Right lung (tissue), 10 donors: ENCODE measurements at places on chromosomes 6 and 20. TPM values are rescaled to one million over a fixed set of nuclear protein-coding genes. Genes with fewer than 3 reads are reported as not detected.

TMC2 gene
- 0.29 TPM for polyA plus RNA-seq

GRCh38 chr6:158906926-158907325, 87.8 kb upstream of the EZR start:
- DNase-seq, result no peak

- DNase-seq, result no peak
These were observed 49.7 kb upstream of the NAA20 start for GRCh38 chr20:19967445-19967844.

DNA sequence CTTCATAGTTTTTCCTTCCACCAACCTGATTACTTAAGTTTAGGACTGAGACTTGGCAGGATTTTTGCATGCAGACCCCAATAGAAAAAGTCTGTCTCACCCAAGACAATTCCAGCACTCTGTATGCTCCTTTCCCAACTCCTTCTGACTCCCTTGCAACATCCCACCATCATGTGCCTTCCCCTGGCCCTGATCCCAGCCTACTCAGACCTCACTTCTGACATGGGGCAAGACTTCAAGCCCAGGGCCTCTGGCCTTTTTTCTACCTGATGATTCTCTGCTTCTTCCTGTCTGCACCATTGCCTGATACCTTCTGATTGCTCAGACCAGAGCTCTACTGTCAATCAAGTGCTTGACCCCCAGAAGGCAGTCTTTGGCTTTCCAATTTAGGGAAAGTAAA, 96.6 kb downstream of the HAO1 start:
- no peak for DNase-seq

FILIP1 gene
- 37.6 TPM for polyA plus RNA-seq

PTGIS gene
- 6.5 TPM for polyA plus RNA-seq

DNA sequence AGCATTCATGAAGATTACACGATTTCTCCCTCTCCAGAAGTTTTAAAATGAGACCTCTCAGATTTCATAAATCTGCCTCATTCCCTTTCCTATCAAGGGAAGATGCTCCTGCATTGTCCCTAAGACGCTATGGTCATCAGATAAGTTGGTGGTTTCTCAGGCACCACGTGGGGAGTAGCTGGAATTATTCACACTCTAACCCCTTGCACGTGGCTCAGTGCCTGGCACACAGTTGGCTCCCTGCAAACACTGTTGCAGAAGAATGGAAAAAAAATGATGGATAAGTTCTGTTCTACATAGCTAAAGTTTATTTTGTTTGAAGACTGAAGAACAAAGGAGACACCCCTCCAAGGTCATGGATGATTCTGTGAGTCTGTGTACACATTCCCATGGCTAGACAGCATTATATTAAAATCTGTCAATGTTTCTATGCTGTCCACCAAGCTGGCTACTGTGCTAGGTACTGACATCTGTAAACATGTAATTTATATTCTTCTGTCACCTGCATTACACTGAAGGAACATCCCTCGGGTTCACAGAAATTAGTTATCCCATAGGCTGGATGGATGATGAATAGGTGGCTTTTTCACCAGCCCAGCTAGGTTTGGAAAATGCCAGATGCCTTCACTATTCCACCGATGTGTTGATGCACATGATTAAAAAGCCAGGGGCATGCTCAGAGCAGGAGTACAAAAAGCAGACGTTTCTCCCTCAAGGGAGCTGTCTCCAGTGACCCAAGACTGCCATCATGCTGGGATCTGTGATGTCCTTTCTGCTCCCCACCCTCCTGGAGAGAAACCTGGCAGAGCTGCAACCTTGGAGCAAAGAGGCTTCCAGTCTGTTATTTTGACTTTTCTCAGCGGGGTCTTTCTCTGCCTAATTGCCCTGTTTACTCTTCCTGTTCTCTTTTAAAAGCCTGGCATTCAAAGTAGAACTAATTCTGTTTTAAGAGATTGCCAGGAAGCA, 610.5 kb downstream of the UTRN start:
- DNase-seq, result no peak

NKX2-2 gene
- polyA plus RNA-seq, result 0.17 TPM

DNA sequence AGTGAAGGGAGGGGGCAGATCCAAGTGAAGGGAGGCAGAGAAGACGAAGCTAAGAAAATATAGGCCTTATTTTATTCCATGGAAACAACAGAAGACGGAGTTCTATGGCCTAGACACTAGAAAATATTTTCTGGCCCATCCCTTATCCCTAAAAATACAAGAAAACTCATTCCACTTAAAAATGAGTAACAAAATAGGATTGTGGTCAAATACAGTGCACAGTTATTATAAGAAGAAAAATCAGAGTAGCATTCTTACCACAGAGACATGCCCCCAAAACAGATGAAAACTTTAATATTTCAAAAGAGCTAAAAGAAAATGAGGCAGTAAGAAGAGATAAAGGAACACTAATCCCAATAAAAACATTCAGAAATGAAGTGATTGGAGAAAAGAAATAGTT, 202.9 kb downstream of the GMPR start:
- DNase-seq, result no peak

FAM217A gene
- polyA plus RNA-seq, result 2.0 TPM

PEX7 gene
- polyA plus RNA-seq, result 9.4 TPM

CTAGE9 gene
- polyA plus RNA-seq, result not detected

PTPRT gene
- 2.7 TPM for polyA plus RNA-seq

- no peak for DNase-seq
These were observed 92.1 kb downstream of the FOXC1 start for GRCh38 chr6:1701668-1702353.

CTCFL gene
- 0.33 TPM for polyA plus RNA-seq

GSTA2 gene
- 0.38 TPM for polyA plus RNA-seq

RHAG gene
- 6.7 TPM for polyA plus RNA-seq

DNA sequence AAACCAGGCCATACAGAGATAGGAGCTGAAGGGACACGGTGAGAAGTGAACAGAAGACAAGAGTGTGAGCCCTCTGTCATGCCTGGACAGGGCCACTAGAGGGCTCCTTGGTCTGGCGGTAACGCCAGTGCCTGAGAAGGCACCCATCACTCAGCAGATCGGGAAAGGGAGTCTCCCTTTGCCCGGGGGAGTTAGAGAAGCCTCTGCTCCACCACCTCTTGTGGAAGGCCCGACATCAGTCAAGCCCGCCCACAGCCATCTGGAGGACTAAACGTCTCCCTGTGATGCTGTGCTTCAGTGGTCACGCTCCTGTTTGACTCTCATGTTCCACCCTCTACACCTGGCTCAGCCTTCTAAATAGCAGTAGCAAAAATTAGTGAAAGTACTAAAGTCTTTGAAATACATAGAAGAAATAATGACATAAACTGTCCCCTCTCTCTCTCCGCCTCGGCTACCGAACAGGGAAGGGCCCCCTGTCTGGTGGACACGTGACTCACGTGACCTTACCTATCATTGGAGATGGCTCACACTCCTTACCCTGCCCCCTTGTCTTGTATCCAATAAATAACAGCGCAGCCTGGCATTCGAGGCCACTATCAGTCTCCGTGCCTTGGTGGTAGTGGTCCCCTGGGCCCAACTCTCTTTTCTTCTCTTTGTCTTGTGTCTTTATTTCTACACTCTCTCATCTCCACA, 66.7 kb downstream of the RPP21 start:
- DNase-seq, result no peak

DNA sequence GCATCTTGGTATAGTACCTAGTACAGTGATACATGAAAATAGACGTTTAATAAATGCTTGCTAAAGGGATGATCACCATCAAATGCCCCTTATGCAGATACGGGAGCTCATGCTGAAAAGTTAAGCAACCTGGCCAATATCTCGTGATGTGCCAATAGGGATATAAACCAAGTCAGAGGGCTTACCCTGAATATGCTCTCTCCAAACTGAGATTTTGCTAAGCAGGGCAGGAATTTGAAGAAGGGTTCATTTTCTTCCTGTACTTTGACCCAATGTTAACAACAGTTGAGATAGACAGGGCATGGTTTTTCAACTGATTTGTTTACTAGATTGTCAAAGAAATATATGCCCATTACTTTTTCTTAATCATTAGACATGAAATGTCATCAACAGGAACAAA, 219.3 kb upstream of the PREP start:
- DNase-seq, result no peak

DNA sequence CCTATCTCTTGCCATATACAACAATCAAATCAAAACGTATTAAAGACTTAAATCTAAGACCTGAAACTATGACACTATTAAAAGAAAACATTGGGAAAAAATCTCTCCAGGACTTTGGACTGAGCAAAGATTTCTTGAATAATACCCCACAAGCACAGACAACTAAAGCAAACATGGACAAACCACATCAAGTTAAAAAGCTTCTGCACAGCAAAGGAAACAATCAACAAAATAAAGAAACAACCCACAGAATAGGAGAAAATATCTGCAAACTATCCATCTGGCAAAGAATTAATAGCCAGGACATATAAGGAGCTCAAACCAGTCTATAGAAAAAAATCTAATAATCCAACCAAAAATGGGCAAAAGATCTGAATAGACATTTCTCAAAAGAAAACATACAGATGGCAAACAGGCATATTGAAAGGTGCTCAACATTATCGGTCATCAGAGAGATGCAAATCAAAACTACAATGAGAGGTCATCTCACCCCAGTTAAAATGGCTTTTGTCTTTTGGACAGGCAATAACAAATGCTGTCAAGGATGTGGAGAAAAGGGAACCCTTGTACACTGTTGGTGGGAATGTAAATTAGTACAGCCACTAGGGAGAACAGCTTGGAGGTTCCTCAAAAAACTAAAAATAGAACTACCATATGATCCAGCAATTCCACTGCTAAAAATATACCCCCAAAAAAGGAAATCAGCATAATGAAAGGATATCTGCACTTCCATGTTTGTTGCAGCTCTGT, 76.2 kb downstream of the SNX5 start:
- DNase-seq, result no peak

GRCh38 chr20:51469046-51469445, 73.5 kb downstream of the NFATC2 start:
- DNase-seq, result no peak

GFOD1 gene
- polyA plus RNA-seq, result 7.2 TPM

EDN1 gene
- polyA plus RNA-seq, result 47.6 TPM

DNA sequence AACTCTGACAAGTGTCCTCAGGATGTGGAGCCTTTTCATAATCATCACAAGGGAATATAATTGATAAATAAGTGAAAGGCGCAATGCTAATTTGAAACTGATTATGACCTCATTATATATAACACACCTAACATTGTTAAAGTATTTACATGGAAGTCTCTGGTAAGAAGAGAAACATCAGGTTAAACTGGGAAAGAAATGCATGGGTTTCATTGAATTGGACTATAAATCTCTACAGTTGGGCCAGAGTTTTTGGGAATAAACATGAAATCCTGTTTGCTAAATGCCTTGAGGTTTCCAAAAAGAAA, 1.0 kb upstream of the SGK1 start:
- no peak for DNase-seq

LHFPL5 gene
- not detected for polyA plus RNA-seq

- DNase-seq, result no peak
These were observed 2.2 kb upstream of the BTN3A2 start for GRCh38 chr6:26362836-26363220.

DNA sequence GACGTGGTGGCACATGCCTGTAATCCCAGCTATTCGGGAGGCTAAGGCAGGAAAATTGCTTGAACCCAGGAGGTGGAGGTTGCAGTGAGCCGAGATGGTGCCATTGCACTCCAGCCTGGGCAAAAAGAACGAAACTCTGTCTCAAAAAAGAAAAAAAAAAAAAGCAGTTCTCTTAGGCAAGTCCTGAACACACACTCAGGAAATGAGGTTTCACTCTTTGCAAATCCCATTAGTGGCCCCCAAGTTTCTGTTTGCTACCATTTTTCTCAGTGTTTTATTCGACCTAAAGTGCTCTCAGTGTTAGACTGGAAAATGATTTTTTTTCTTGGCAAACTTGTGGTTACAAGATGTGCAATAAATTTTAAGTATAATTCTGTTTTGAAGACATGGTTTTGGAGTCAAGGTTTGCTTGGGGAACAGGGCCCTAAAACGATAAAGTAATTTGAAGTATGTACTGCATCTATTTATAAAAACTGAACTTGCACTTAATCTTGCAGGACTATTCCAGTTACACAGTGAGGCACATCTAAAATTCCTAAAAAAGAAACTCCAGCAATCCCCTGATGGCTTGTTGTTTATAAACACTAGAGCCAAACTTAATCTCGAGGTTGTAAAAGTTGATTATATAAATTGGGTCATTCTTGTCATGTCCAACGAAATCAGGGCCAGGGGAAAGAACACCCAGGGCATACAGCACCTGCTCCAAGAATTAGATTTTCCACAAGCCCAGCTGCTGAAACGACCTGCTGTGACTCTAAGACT, 42.6 kb downstream of the MAP1LC3A start:
- no peak for DNase-seq

DNA sequence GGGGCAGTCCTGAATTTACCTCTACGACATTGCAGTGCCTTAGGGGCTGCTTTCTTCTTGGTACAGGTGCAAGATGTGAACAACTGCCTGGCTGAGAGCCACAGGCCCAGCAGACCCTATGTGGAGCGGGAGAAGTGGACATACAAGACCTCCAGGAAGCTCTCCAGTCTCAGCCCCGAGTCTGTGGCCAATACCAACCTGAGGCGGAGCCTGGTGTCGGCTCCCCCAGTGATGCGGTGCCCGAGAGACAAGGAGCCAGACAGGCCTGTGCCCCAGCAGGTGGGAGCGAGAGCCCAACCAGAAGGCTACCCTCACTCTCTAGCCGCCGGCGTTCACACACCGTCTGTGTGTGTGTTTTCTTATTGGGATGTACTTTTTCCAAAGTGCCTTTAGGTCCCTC, 59.6 kb downstream of the EFCAB8 start:
- no peak for DNase-seq

DNA sequence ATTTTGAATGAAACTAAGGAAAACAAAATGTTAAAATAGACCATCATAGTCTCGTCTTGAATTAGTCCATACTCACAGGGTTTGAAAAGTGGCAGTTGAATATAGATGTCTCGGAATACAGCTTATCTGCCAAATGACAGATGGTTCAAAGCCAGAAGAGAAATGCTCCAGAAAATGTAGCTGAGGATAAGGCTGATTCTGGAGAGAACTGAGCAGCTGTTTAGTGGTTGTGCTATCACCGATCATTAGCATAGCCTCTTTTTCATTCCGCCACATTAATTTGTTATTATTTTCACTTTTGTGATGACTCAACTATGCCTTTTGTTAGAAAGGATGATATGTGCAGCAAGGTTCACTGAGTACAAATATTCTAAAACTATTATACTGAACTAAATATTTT, 390.2 kb upstream of the MAN1A1 start:
- no peak for DNase-seq

SIM1 gene
- not detected for polyA plus RNA-seq

- no peak for DNase-seq
These were observed 55.5 kb downstream of the FOXC1 start for GRCh38 chr6:1665214-1665613.

SYNDIG1 gene
- 5.1 TPM for polyA plus RNA-seq

- no peak for DNase-seq
These were observed 810.1 kb downstream of the EYS start for GRCh38 chr6:64896939-64897338.

SIRPB1 gene
- polyA plus RNA-seq, result 1.6 TPM

MCM8 gene
- polyA plus RNA-seq, result 10.7 TPM

FOXQ1 gene
- polyA plus RNA-seq, result 3.6 TPM

- no peak for DNase-seq
These were observed 27.0 kb downstream of the HECA start for GRCh38 chr6:139161817-139162284.

- no peak for DNase-seq
These were observed 234.1 kb downstream of the CDH26 start for GRCh38 chr20:60192326-60192725.
